ENCODE measurements at places on chromosomes 5 and 9.
A peak's percentile ranks its signal among the peaks of the same experiment; 100 is the strongest.

- peak; percentile 2 for DNase-seq
These were observed 64.2 kb downstream of the SGCD start for GRCh38 chr5:156391139-156391538.

DNA sequence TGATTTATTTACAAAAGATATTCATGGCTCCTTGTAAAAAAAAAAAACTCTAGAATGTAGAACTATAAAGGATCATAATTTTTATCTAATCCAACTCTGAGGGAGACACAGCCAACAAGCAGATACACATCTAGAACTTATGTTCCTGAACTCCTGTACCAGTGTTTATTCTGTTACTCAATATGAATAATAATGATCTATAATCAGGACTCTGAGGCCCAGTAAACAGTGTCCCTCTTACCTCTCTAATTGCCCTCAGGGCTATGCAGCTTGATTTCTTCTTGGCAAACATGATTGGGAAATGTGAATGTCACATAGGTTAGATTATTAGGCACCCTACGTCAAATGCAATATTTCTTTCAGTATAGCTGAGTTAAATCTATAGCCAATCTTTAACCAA lies 391.6 kb upstream of the RPS23 start:
- DNase-seq, result no peak

GRCh38 chr9:76414661-76415060 lies 20.4 kb upstream of the RFK start:
- no peak for DNase-seq

GRCh38 chr5:131068076-131068475 lies 97.0 kb downstream of the HINT1 start:
- no peak for DNase-seq

DNA sequence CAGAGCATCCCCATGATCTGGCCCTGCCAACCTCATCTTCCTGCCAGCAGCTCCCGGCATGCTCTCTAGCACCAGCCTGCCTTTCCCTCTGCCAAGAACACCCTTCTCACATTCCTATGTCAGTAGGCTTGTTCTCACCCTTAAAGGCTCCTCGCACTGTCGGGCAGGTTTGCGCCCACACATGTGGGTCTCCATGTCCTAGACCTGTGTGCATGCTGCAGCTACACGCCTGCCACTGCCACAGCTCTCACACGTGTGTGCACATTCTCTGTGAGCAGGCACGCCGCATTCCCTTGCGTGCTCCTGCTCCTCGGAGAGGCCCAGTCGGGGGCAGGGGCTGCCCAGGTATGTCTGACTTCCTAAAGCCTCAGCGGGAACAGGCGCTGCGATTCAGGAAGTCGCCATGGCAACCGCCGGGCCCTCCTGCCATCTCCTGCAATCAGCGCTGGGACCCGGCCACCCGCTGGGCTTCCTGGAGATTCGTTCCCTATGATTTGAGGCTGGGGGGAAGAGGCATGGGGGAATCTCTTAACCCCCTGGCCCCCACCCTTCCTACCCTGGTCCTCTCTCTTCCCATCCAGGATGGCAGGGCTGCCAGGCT lies 28.1 kb downstream of the NDUFA8 start:
- no peak for DNase-seq

DNA sequence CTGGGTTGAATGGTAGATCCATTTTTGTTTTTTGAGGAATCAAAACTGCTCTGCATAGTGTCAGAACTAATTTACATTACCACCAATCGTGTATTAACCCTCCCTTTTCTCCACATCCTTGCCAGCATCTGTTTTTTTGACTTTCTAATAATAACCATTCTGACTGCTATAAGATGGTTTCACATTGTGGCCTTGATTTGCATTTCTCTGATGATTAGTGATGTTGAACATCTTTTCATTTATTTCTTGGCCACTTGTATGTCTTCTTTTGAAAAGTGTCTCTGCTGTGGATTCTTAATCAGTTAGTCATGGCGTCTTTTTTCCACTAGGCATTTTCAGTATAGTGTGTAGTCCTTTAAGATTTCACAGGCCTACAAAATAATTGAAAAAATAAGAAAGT lies 2144.3 kb upstream of the C9orf72 start:
- DNase-seq, result no peak

DNA sequence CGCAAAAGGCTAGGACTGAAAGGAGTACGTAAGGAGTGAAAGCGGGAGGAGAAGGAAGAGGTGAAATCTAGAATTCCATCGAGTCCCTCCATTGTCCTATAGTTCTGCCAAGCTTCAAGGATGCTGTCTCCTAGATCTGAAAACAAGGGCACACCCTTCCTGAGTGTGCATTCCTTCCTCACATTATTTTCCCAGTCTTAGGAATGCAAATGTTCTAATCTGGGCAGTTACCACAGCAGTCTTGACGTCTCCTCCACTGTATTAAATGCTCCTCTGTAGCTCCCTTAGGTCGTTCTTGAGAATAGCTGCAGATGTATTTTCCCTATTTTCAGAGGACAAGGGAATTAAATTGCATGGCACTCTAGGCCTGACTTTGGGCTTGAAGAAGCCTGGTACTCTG lies 127.6 kb downstream of the SLIT3 start:
- no peak for DNase-seq

GRCh38 chr5:132426525-132427138 lies 57.1 kb downstream of the SLC22A5 start:
- peak; percentile 62 for DNase-seq

- no peak for DNase-seq
These were observed 358.6 kb upstream of the PAPPA start for GRCh38 chr9:115794921-115795475.

DNA sequence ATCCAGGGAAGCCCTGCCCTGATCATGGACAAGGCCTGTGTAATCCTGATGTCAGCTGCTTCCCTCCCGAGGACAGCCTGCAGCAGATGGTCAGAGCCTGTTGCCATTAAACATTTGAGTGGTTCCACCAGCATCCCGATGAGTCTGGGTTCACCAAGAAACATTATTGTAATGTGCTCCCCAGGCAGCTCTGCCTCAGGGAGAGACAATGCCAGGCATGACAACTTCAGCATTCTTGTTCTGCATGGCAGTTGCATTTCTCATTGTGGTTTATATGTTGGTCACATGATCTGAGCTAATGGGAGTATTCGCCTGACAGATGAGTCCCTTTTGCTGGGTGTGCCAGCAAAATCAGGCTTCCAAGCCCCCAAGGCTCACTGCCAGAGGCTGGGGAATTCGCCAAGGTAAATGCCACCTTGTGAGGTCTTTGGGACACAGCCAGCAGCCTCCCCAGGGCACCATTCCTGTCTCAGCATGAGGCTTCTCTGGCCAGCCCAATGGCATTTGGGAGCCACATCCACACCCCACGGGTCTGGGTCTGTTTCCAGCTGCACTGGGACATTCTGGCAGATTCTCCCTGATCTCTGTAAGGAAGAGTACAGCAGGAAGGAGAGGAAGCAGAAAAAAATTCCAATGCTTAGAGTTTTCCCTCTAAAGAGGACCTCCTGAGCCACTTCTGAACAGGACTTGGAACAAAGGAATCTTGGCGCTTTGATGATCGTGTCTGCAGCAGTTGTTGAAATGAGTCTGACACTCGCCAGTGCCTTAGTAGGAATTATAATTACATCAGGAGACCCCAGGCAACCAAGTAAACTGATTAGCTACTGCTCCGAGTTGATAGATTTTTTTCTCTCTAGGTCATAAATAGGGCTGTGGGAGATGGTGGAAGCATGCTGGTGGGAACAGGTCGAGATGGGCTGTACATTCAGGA lies 18.7 kb downstream of the KCNIP1 start:
- DNase-seq, result no peak

DNA sequence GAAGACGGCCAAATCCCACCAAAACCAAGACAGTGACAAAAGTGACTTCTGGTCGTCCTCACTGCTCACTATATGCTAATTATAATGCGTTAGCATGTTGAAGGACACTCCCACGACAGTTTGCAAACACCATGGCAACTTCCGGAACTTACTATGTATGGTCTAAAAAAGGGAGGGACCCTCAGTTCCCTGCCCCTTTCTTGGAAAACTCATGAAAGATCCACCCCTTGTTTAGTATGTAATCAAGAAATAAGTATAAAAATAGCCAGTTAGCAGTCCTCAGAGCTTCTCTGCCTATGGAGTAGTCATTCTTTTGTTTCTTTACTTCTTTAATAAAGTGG lies 9.5 kb downstream of the FCN2 start:
- DNase-seq, result no peak

- no peak for DNase-seq
These were observed 9.8 kb downstream of the CKMT2 start for GRCh38 chr5:81242906-81243436.

DNA sequence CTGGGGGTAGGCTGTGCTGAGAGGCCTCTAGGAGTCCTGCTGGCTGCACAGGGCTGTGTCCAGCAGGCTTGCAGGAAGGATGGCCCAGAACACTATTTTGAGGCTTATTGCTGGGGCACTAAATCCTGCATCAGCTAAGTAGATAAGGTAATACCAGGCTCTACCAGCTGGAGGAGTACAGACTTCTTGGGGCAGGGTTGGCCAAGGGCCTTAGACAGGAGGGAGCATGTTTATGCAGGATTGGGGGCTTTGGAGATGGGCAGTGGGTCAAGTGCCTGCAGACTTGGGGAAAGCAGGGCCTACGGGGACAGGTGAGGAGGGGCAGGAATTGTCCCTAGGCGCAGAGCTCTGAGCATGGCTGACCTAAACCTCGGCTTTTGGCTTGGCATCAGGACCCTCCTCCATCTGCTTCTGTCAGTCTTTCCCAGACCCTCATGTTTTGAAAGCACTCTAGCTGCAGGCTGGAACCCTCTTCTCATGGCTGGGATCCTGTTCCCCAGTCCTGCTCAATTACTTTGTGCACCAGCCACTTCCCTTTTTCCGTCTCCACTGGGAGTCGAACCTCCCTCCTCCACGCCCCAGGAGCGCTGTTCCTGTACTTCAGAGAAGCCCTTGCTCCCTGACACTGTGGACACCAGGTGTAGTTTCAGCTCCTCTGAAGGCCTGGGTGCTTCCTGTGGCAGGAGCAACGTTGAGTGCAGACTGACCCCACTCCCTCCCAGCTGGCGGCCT lies 61.0 kb upstream of the SPTLC1 start:
- DNase-seq, result peak; percentile 42

DNA sequence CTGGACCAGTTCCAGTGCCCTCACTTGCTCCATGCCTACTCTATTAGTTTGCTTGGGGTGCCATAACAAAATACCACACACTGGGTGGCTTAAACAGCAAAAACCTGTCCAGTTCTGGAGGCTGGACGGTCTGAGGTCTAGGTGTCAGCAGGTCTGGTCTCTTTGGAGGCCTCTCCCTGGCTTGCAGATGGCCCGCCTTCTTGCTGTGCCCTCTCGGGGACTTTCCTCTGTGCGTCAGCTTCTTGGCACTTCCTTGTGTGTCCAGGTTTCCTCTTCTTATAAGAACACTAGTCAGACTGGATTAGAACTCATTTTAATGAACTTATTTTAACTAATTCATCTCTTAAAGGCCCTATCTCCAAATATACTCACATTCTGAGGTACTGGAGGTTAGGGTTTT lies 97.2 kb downstream of the CARTPT start:
- no peak for DNase-seq

DNA sequence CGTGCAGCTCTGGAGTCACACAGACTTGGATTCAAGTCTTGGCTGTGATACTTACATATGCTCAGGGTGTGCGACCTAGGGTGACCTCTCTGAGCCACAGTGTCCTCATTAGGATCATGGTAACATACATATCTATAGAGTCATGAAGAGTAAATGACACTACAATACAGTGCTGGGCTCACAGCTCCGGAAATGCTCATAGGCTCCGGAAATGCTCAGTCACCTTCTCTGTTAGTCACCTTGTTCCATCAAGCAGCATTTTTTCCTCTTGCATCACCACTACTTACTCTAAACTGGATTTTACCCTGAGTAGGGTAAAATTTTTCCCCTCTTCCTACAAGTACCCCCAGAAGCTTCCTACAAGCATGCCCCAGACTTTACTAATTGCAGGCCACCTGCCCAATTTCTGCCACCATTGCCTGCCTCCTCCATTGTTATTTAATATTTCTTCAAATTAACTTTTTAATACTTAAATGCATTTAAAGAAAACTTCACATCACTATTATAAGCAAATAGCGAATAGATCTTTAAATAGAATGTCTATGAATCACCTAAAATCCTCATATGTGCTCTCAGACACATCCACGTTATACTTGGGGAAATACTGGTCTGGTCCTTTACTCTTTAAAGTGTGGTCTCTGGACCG lies 147.6 kb upstream of the SPRY4 start:
- DNase-seq, result no peak

GRCh38 chr5:90874066-90874465 lies 315.5 kb downstream of the ADGRV1 start:
- no peak for DNase-seq

- DNase-seq, result no peak
These were observed 148.1 kb downstream of the KDM4C start for GRCh38 chr9:6905850-6906375.

DNA sequence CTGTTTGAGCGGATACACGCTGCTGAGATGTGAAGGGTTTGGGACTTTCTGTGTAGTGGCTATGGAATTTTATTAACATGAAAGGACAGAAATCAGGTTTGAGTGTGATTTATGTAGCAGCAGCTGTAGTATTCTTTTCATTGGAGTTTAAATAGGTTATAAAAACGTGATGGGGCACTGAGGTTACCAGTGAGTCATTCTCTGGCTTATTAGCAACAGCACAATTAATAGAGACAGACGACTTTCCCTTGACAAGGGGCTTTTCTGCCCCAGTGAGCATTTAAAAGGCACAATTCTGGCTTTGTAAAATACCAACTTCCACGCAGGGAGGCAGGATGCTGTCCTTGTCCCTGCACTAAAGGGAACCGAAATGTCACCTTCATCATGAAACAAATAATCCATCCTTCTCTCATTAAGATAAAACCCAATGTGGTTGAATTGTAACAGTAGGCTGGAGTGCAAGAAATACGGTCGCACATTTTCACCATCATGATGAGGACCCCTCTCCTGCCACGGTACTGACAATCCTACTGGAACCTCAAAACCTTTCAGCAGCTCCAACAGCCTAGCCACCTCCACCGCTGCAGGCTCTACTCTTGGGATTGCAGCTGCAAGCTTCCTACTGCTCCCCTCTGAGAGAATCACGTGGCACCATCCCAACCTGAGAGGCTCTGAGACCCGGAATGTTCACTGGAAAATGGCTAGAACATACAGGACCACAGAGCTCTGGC lies 293.9 kb downstream of the IRX1 start:
- no peak for DNase-seq

DNA sequence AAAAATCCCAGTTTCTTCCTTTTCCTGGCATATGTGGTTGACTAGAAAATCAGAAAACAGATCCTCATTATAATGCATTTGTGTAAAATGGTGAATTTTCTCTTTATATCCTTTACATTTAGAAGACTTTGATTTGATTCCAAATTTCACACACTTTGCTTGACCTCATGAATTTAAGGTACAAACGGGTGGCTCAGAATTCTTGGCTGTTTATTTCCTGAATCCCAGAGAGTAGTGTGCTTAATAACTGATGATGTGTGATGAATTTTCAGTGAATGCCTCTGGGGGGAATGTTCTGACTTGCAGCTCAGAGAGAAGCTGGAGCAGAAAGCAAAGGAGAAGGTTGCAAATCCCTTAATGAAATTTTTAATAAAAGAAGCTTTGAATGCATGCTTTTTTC lies 126.8 kb downstream of the SPATA31D1 start:
- DNase-seq, result no peak

- no peak for DNase-seq
These were observed 1045.8 kb upstream of the DMAC1 start for GRCh38 chr9:8845376-8845775.

Measured in HuH-7 (cell line).